Hematopoietic multipotent progenitor cell treated with erythropoietin and hydrocortisone succinate and interleukin-3 and kit ligand, for 4 days (in vitro differentiated cells): ENCODE measurements at places on chromosomes 7 and 10.

DNA sequence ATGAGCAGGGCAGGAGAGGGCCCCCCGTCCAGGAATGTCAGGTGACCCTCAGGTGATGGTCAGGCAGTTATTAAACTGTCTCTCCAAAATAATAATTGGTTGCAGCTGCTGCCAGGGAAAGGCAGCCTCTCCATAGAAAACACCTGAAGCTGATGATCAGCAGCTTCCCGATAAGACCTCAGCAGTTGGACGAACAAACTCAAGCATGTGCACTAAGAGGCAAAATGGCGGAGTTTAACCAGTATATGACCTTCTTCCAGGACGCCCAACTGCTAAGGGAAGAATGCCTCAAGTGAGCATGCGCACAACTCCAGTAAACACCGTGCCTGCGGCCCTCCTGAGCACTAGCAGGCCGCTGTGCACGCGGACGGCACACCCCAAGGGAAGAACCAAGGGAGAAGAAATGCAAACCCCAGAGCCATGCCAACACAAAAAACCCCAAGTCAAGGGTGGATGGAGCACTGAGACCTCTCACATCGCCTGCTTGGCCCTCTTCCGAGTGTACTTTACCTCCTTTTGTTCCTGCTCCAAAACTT is 38.9 kb upstream of the ADARB2 start:
- no peak for DNase-seq

DNA sequence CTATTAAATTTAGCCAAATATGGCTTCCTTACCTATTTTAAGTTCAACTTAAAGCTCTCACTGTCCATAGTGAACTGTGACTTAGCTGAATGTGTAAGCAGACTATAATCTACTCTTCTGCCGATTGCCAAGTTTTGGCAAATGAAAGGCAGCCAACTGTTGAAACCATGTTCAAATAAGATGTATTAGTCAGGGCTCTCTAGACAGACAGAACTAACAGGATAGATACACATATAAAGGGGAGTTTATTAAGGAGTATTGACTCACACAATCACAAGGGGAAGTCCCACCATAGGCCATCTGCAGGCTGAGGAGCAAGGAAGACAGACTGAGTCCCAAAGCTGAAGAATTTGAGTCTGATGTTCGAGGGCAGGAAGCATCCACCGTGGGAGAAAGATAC is 837.7 kb upstream of the AUTS2 start:
- no peak for DNase-seq

DNA sequence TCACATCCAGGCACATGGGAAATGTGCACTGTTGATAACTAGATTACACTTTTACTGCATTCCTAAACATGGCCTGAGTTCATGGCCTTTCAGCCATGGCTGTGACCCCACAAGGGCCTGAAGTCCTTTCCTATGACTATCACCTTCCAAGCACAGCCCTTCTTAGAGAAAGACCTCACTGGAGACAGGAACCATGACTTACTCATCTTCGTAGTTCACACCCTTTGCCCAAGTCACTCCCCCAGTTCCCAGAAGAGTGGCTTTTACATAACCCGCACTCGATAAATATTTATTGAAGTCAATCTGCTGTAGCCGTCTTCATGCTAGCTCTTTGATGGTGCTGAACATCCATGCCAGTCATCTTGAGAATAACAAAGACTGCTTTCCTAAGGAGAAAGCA is 632.5 kb upstream of the NRP1 start:
- no peak for DNase-seq

DNA sequence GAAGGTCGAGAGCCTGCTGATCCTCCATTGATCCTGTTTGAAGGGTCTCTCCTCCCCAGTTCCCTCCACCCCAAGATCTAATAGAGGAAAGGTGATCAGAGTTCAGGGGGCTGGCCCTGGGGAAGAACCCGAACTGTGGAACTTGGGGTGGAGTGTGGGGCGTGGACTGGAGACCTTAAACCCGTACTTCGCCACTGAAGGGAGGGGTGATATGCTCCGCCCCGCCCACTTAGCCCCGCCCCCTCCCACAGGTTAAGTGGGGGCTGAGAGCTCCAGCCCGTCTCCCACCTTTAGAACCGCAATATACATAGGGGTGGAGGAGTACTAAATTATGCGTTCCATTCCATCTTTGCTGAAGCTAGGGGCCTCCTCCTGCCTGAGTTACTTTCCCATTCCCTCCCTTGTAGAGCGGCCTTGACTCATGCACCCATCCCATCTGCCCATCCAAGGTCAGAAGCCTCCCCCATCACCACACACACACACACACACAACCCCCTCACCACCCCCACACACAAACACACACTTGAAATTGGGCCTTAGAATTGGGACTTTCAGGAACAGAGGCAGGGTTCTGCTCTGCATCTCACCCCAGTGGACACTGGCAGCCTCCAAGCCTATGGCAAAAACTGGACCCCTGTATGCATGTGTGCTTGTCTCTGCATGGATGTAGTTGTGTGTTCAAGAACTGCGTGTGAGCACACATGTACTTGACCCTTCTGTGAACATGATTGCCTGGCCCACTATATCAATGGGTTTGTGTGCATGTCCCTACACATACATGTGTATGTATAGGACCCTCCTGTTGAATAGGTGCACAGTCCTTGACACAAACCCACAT is 991 bp downstream of the SEMA4G start:
- peak; percentile 41 for DNase-seq

GRCh38 chr10:27188897-27189296 is 33.7 kb downstream of the MASTL start:
- peak; percentile 14 for DNase-seq

- no peak for DNase-seq
Measured at GRCh38 chr10:70331160-70331485, 47.3 kb upstream of the NPFFR1 start.
